Hematopoietic multipotent progenitor cell treated with erythropoietin and hydrocortisone succinate and interleukin-3 and kit ligand, for 15 days (in vitro differentiated cells): ENCODE measurements at places on chromosomes 11 and 22.

- DNase-seq = no peak
Measured at GRCh38 chr22:26435327-26436093, 6.5 kb downstream of the ASPHD2 start.

DNA sequence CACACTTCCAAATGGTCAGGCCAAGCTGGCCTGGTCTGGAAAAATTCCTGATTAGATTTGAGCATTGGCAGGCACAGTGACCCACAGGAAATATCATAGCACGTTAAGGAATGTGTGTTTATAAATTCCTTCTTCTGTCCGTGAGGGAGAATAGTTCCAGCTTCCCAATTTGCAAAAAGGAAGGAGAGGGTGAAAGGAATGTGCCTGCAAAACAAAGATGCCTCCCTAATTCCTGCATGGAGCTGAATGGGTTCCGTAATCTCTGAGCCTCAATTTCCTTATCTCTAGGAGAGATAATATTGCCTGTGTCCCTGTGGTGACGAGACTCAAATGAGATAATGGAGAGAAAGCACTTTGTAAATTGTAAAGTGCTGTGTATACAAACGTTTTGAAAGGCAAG, 105.1 kb downstream of the FEZ1 start:
- no peak for DNase-seq

GRCh38 chr22:32317524-32317923, 40.1 kb upstream of the RFPL3 start:
- DNase-seq = no peak

DNA sequence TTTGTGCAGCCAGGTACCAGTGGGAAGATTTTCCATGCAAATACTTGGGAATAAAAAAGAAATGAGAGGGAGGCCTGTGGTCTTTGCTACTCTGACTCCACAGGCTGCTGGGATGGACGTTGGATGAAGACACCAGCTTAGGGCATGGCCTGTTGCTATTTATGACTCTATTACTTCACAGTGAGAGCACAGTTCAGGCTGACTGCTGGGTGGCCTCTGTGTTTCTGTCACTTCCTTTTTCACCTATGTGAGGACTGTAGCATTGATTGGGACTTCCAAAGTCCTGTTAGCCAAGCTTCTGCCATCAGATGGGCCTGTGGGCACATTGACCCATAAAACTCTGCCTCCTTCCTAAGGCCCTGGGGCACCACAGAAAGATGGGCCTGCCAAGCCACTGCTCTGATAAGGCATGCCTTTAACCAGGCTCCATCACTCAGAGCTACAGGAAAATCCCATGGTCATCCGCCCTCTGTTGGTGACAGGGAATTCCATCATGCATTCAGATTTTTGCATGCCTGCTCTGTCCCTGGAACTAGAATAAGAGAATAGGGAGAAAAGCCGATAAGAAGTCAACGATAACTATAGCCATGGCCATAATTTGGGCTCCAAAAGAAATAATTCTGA, 64.6 kb downstream of the KCNJ1 start:
- no peak for DNase-seq

- no peak for DNase-seq
Measured at GRCh38 chr11:129855086-129855485, 39.4 kb downstream of the TMEM45B start.

DNA sequence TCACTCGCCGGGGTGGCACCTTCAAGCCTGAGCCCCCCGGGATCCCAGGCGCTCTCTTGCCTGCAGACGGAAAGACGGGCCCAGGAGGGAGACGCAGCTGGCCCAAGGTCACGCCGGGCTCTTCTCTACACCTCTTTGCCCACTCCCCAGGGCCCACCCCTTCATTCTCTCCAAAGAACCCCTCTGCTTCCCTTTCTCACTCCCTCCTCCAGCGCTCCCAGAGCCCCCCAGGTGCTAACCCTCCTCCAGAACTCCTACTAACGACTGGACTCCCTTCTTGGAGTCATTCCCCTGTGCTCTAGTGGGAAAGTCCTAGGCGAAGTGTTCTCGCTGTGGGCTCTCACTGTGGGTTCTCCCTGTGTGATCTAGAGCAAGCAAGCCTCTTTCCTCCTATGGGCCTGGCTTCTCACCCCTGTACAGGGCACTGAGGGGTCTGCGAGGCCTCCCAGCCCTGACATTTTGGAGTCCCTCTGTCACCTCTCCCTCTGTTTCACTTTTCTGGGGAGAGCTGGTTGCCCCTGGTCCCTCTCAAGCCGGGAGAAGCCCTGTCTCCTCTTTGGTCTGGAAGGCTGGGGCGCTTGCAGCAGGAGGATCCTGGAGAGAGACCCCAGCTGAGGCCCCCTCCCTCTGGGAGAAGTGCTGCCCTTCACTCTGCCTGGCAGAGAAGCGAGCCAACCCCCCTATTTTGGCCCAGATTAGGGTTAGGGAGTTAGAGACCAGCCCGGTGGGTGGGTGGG, 858 bp downstream of the OAF start:
- no peak for DNase-seq

DNA sequence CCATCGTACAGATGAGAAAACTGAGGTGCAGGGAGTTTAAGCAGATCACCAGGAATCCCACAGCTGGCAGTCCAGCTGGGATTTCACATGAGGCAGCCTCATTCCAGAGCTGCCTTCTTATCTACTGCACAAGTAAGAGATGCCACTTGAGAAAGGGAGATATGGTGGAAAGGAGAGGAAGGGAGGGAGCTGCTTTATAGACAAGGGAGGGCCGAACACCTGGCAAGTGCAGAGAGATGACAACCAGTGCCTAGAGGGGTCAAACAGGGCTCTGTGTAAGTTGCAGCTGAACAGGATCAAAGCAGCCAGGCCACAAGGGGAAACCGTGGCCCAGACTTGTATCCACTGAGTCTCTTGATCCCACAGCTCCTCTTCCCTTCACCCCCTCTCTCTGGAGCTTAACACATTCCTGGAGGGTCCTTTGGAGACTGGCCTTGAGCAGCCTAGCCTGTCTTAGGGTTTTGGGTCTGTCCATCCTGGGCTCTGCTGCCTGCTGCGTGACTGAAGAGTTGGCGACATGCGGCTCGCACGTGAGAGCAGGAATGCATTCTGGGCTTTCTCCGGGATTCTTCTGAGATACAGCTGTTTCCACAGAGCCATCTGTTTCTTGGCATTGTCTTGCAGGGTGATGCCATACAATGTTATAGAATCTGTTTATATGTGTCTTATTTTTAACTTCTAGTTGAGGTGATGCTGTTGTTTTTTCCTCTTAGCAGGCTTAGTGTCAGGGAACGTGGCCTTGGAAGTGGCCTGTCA, 268.5 kb upstream of the SYN3 start:
- no peak for DNase-seq

DNA sequence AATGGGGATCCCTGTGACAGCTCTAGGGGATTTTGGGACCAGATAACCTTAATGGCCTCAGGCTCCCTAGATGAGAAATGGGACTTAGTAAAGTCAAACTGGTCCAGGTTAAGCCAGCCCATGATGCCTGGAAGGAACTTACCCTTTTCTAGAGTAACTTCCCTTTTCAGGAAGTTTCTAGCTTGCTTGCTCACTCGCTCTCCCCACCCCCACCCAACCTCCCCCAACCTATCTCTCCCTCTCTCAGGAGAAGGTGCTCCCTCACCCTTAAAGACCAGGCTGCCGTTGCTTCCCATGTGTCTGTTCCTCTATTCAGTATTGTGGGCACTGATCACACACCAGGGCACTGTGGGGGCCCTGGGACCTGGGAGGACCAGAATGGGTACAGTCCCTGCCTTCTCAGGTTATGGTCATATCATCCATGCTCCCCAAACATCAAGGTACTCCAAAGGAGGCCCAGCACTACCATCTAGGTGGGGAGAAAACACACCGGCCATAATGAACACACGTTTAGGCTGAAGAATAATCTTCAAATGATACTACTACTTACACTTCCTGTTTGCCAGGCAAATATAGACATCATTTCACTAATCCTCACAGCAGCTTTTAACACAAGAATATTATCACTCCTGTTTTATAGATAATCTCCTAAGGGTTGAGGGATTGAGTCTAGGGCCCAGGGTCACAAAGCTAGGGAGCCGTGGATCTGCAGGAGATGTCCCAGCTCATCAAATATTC, 18.2 kb downstream of the KCNQ1OT1 start:
- no peak for DNase-seq

- no peak for DNase-seq
Measured at GRCh38 chr11:22976146-22976545, 115.9 kb upstream of the CCDC179 start.

GRCh38 chr22:25048659-25049647, 96.4 kb downstream of the KIAA1671 start:
- DNase-seq = peak; percentile 59

GRCh38 chr22:36586271-36586670, 57.3 kb upstream of the EIF3D start:
- no peak for DNase-seq

DNA sequence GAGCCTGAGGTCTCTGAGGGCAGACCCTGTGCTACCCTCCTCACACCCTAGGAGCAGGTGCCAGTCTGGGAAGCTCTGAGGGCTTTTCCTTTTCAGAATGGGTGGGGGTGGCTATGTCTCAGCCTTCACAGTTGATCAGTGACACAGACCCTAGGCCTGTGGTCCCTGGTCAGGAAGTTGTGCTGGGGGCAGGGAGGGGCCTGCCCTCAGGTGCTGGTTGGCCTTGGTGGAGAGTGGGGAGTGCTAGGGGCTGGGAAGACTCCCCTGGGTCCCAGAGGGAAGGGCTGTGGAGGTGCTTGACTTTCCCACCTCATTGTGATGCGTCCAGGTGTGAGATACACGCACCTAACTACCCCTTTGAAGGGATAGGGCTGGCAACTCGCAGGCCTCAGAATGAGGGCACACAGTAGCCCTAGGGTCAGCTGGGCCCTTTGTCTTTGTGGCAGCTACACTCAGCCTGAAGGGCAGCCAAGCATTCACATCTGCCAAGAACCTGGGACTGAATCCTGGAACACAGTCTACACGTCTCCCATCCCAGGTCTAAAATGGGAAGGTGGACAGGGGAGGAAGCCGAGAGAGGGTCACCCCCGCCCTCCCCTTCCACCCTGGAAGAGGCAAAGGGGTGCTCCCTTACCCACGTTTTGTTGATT, 31.2 kb upstream of the ATXN10 start:
- no peak for DNase-seq

- DNase-seq = no peak
Measured at GRCh38 chr22:25068707-25069106, 116.2 kb downstream of the KIAA1671 start.

- DNase-seq = no peak
Measured at GRCh38 chr22:37045958-37046357, 5.6 kb upstream of the KCTD17 start.

DNA sequence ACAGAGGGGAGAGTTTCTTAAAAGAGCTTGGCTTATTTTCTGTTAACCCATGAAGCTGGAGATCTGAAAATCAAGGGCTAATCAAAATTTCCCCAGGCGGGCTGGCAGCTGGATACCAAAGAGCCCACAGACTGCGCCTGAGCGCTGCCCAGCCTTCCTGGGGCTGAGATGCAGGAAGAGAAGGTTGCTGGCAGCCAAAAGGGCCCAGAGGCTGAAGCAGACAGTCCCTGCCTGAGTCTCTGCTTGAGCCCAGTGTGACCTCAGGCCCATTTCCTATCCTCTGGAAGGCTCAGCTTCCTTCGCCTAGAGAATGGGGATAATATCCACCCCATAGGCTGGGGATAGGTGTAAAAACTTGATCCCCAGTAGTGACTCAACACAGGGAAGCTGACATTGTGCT, 49.1 kb downstream of the ARRB1 start:
- no peak for DNase-seq

DNA sequence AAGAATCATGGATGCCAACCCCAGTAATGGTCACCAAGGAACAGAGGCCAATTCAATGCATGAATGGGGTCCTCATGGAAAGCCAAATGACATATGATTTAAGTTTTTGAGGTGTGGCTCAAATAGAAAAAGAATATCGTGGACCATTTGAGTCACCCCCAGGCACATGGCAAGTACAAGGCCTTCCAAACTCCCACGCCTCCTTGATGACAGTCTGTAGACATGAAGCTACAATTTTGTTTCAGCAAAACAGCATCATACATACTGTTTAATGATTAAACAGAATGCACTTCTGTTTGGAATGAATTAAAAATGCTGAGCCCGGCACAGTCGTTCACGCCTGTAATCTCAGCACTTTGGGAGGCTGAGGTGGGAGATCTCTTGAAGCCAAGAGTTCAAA, 7.4 kb downstream of the FADD start:
- DNase-seq = no peak

DNA sequence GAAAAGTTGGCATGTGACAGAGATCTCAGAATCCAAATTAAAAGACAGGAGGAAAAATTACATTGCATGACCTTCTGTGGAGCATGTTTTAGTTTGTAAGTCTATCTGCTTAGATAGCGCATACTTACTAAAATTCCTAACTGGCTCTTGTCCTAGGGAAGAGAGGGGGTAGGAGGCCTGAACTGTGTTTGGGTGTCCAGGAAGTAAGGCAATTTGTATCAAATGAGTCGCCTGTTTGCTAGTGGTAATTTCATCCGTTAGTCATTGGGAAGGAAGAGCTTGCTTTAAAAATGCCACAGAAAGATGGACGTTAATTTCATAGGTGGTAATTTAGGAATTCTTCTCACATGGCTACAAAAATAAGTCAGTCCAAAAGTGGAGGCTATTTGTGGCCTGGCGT, 18.5 kb downstream of the GRK3 start:
- no peak for DNase-seq

- DNase-seq = no peak
Measured at GRCh38 chr11:28483072-28483867, 375.1 kb downstream of the METTL15 start.

DNA sequence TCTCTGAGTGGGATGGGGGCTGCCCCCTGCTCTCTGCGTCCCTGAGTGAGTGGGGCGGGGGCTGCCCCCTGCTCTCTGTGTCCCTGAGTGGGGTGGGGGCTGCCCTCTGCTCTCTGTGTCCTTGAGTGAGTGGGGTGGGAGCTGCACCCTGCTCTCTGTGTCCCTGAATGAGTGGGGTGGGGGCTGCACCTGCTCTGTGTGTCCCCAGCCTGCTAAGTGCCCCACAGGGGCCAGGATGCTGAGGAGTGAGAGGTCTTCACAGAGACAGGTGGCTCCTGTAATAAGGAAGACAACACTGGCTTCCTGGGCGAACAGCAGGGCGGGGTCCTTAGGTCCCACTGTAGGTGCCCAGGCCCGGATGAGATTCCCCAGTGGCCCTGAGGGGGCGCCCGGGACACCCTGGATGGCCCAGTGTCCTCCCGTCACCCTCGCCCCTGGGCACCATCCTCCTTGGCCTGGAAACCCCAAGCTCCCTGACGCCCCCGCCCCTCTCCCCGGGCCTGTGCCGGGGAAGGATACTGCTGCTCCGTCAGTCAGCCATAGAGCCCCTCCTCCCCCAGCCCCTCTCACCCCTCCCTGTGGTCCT, 3.8 kb upstream of the CCDC188 start:
- no peak for DNase-seq

- DNase-seq = peak; percentile 73
Measured at GRCh38 chr11:10899121-10899830, 41.4 kb upstream of the ZBED5 start.

GRCh38 chr11:15027956-15028355, 45.4 kb upstream of the CALCB start:
- DNase-seq = no peak

DNA sequence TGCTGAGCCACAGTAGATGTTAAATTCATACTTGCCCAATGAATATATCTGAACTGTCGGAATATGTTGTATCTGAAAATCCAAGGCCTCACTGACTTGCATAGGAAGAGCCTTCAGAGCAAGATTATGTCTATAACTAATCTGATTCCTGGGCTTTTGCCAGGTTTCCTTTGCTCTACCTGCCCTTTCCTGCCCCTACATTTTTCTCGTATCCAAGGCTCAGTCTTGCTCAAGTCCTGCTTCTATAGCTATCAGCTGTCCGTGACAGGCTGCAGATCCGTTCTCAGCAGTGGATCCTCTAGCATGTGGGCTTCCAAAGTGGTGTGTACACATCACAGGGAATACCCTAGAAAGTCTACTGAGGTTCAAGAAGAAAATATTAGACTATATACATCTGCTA, 18.8 kb upstream of the USP47 start:
- no peak for DNase-seq
